8988T (cell line): ENCODE measurements at places on chromosomes 6 and 20.

- DNase-seq = no peak
Measured at GRCh38 chr20:13659288-13659687, 20.6 kb upstream of the TASP1 start.

DNA sequence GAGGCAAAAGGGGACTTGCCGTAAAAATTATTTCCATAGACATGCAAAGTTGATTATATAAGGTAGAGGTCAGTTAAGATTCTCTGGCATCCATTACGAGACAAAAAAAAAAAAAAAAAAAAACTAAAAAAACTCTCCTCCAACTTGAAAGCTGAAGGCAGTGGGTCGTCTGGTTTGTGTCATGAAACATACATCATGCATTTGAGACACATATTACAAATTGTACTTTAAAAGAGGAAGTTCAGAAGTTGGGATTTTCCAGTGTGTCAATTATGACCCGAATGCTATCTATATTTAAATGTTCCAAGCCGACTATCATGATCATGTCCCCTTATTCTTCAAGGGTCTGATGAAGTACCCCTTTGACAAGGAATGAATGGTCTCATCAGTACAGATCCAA, 125.1 kb downstream of the ZNF217 start:
- DNase-seq = no peak

DNA sequence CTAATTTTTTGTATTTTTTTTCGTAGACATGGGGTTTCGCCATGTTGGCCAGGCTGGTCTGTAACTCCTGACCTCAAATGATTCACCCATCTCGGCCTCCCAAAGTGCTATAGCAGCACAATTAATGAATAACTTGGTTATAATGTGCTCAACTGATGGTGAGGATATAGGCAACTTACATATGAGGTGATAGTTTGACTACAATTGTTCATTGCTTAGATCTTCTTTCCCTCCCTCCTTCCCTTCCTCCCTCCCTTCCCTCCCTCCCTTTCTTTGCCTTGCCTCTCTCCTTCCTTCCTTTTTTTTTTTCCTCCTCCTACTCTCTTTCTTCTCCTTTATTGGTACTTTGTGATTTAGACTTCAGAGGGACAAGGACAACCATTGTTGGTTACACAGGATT, 151.2 kb downstream of the RNF144B start:
- no peak for DNase-seq

- DNase-seq = no peak
Measured at GRCh38 chr6:170524172-170524502, 29.0 kb downstream of the PSMB1 start.

DNA sequence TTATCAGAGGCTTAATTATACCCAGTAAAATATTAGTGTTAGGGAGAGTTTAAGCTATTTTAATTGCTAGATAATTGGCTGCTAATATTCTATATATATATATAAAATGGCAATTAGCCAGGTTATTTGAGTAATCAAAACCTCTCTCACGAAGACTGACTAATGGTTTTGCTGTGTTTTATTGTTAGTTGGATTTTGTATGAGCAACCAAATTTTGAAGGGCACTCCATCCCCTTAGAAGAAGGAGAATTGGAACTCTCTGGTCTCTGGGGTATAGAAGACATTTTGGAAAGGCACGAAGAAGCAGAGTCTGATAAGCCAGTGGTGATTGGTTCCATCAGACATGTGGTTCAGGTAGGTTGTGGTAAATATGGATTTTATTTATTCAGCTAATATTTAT, 102.2 kb downstream of the RTN4IP1 start:
- no peak for DNase-seq

DNA sequence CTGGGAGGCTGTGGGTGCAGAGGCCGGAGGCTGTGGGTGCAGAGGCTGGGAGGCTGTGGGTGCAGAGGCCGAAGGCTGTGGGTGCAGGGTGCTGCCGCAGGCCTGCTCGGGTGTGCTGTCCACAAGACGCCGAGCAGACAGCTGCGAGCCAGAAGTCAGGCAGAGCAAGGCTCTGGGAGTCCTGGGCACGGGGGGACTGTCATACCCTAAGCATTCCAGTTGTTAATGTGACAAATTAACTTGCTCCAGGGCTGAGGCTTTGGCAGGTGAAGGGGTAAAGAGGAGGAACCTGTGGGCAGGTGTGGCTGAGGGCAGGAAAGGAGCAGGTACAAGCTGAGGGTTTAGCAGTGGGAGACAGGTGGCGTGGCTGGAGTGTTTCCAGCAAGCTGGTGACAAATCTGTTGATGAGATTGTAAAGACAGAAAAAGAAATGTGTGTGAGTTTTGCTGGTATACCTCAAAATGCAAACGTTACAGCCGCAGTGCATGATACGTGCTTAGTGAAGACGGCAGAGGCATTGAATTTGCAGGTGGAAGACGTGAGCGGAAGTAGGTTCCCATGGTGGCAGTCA, 14.2 kb upstream of the ADRM1 start:
- DNase-seq = no peak

DNA sequence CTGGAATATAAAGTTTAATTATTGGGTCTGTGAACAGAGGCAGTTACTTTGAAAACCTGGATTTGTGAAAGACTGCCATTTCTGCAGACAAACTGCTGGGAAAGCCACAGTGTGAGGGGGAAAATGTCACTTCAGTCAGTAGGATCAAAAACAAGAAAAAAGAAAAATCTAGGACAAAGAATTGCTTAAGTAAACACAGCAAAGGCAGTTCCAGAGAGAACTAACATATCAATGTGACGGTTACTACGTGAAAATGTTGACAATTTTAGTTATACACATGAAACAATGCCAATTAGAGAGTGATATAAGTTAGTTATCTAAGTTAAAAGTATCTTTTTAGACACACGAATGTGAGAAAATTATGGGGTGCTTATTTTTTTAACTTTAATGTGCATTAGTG, 270.4 kb upstream of the RUNX2 start:
- no peak for DNase-seq

- DNase-seq = no peak
Measured at GRCh38 chr6:689223-689622, 3.7 kb downstream of the EXOC2 start.

GRCh38 chr6:130624046-130624445, 203.2 kb upstream of the SMLR1 start:
- no peak for DNase-seq

DNA sequence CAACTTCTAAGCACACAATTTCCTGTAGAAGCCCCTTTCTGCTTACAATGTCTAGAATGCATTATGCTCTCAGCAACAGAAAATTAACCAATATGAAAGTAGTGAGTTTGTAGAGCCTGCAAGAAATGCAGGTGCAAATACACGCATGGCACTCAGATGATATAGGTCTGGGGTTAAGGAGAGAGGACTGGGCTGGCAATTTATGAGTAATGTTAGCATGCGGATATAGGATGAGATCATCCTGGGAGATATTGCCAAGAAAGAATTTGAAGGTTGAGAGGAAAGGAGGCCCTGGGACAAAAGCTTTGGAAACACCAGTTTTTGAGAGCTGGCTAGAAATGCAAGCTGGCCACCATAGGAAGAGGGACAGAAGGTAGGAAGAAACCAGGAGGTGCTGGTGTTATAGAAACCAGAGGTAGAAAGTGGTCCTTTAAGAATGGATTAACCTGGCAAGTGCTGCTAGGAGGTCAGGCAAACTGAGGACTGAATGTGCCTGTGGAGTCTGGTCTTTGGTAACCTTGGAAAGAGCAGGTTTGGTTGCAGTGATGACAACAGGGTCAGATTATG, 183.2 kb upstream of the MYLIP start:
- DNase-seq = no peak

DNA sequence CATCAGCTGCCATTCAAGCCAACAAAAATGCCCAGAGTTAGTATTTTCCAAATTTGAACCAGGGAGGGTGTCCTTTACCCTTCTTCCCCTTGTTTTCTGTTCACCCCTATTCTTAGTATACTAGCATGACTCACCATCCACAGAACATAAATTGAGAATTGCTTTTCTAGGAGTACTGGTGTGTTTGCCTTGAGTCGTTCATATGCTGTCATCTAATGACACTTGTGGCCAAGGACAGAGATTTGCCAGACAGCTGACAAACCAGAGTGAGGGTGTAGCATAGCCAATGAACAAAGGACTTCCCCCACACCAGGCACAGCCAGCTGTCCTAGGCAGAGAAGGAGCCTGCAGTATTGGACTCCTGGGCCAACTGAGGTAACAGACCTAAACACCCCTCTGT, 62.2 kb downstream of the FILIP1 start:
- no peak for DNase-seq

DNA sequence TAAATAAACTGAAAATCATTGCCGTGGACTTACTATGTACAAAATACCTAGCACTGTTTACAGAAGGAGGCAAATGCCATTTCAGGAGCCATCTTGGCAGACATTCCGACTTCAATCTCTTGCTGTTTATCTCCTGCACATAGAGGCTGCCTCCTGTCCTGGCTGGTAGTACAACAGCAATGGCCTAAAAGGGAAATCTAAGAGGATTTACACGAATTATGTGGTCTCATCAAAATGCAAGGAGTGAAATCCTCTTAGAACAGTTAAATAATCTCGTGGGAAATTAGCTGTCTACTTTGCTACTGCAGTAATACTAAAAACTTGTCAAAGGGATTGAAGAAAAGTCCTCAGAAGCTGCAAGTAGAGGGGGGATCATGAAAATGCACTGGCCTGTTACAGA, 82.2 kb upstream of the SLC2A12 start:
- DNase-seq = no peak

- no peak for DNase-seq
Measured at GRCh38 chr20:32443386-32443974, 85.3 kb downstream of the ASXL1 start.

GRCh38 chr6:70343313-70343712, 40.4 kb upstream of the COL9A1 start:
- no peak for DNase-seq

- DNase-seq = no peak
Measured at GRCh38 chr6:31473780-31474761, 23.9 kb upstream of the MICB start.

GRCh38 chr6:110620065-110620464, 143.7 kb upstream of the SLC22A16 start:
- DNase-seq = no peak

- DNase-seq = no peak
Measured at GRCh38 chr20:3861191-3861590, 14.6 kb downstream of the MAVS start.

- no peak for DNase-seq
Measured at GRCh38 chr6:12967686-12968085, 251.1 kb downstream of the PHACTR1 start.

DNA sequence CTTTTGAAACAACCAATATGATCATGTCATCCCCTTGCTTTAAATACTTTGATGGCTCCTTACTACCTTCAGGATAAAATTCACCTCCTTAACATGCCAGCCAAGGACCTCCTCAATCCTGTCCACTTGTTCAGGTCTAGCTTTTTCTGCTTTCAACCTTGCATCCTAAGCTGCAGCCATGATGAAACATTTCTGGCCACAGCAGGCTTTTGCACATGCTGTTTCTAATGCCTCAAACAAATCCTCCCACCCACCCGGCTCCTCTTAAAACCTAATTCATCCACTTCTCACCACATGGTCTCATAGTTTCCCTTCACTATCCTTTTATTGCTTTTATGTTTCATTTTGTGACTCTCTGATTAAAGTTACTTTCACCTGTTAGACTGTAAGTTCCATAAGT, 124.6 kb downstream of the MYB start:
- no peak for DNase-seq
